Astrocyte of the cerebellum (primary cell): ENCODE measurements at places on chromosomes 2 and 18.

GRCh38 chr18:48923746-48924629, 26.8 kb downstream of the SMAD7 start:
- DNase-seq: no peak

- no peak for DNase-seq
Observed at GRCh38 chr2:118971245-118972122, 29.5 kb downstream of the MARCO start.

DNA sequence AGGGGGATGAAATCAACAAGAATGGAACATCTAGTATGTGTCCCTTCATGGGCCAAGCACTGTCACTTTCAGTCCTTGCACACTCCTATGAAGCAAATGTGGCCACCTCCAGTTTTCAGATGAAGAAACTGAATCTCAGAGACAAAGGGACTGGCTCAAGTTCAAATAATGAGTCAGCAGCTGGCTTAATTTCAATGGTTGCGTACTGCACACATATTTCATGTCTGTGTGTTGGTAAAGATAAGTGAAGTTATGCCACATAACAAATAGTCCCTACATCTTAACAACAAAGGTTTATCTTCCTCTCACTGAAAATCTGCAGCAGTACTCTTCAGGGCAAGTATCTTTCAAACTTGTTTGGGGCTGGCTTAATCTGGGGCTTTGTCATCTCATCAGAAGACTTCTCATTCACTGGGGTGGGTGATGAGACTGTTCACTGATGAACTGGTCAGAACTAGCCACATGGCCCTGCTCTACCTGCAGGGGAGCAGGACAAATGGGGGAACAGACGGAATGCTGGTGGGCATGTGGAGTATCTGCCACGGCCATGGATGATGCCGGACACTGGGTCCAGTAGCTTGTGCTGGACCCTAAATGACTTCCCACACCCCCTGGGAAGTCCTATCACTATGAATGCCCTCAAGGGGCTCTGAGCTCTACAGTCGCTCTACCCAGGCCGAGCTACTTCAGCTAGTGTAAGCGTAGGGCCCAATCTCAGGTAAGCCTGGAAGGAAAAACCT, 263.2 kb downstream of the CYP26B1 start:
- DNase-seq: peak; percentile 31

GRCh38 chr18:39455285-39455684, 1889.7 kb upstream of the CELF4 start:
- DNase-seq: no peak

DNA sequence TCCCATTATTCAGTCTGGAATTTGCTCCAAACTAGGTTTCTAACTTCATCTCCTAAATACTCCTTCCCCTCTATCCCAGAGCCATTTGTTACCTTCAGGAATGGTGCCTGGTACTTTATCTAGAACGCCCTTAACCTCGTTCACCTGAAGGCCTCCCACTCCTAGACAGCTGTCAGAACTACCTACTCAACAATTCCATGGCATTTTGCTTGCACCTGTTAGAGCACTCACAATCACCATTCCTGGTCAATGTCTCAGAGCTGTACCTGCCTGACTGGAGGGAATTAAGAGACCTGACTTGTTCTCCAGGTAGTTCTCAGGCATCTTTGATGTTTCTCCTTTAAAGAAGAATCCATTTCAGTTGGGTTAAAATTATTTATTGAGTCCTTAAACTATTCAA, 88.9 kb downstream of the GAREM1 start:
- no peak for DNase-seq

DNA sequence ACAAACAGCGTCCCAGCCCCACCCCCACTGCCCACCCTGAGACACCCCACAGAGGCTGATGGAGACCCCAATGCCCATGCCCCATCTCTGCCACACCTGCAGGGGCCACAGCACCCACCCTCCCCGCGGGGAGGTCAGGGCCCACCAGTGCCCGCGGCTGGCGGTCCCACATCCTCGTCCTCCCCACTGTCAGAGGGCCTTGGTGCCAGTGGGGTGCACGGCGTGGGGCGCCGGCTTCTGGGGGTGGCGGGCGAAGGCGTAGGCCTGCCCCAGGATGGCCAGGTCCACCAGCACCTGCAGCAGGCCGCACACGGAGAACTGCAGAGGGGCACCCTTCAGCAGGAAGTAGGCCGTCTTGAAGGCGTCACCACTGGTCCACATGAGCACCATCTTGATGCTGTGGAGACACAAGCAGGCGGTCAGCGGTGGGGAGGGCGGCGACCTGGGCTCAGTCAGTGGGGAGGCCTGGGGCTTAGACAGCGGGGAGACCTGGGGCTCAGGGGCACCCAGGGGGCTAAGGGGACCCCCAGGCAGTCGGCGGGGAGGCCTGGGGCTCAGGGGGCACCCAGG, 47.6 kb downstream of the SLC66A2 start:
- DNase-seq: no peak

- no peak for DNase-seq
Observed at GRCh38 chr2:60167089-60167488, 386.4 kb downstream of the BCL11A start.

- peak; percentile 43 for DNase-seq
Observed at GRCh38 chr2:7725850-7726242, 808.6 kb downstream of the RNF144A start.

DNA sequence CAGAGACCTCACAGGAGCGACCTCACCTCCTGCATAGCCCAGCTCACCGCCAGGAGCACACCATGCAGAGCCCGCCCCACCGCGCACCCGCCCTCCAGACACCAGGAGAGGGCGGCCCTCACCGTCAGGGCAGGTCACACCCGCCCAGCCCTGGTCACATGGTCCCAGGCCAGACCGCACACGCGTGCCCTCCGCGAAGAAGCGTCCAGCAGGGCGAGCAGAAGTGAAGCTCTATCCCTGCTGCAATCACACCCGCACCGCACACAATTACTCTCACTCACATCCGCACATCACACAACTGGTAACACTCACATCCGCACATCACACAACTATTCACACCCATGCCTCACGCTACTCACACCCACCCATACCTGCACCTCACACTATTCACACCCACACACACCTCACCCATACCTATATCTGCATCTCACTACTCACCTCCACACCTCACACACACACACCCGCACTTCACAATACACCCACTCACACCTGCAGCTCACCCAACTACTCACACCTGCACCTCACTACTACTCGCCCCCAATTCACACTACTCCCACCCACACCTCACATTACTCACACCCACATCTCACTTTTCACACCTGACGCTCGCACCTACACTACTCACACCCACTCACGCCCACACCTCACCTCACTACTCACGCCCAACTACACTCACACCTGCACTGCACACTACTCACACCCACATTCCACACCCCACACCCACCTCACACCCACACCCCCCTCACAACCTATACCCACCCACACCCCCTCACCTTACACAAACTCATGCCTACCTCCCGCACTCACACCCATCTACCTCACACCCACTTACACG, 242.0 kb downstream of the HDAC4 start:
- DNase-seq: no peak

GRCh38 chr2:118371515-118371914, 283.2 kb downstream of the INSIG2 start:
- no peak for DNase-seq

- no peak for DNase-seq
Observed at GRCh38 chr2:117714110-117714509, 100.4 kb upstream of the DDX18 start.

DNA sequence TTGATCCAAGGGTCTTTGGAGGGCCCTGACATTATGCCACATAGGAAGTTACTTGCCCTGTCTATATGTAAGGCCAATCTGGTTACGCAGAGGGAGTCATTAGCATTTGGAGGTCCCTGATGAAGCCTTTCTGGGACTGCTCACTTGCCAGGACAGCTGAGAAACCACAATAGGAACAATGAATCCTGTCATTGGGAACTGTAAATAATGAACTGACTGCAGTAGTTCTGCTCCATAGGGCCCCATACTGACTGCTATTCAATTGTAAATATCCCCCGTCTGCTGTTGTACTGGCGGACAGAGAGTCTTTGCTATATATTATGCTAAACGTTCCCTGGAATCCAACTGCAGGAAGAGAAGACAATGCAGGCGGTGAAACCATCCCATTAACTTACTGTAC, 149.4 kb upstream of the DCC start:
- DNase-seq: no peak

- no peak for DNase-seq
Observed at GRCh38 chr2:238569507-238570195, 142.9 kb downstream of the ASB1 start.

DNA sequence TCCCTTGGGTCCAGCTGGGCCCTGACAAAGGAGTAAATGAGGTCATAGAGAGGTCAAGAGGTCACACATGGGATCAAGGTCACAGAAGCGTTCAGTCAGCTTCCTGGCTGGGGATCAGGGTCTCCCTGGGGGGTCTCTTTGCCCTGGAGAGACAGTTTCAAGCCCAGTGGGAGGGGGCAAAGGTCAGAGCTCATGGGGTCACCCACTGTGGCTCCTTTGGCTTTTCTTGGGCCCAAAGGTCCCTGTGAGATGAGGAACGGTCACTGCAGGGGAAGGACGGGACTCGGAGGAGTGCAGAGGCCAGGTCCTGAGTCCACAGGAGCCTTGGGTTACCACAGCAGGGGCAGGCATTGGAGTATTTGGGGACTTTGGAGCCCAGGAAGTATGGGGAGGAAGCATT, 30.7 kb upstream of the ANKRD62 start:
- no peak for DNase-seq

DNA sequence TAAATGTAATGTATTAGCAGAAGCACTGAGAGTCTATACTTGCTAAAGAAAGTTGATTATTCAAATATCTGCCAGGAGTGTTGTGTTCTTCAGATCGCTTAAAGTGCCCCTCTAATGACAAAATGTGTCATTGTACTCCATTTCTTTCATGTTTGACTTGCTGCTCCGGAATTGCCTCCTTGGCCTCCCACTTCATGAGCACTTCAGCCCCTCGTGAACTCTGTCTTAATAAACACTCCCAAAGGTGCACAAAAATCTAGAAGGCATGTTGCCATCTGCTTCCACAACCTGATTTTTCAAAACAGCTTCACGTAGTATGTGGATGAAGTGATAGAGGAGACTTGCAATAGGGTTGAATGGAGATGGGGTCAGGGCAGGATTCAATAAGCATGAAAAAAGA, 396.1 kb downstream of the TDRD15 start:
- no peak for DNase-seq

GRCh38 chr2:184936761-184937160, 338.4 kb downstream of the ZNF804A start:
- DNase-seq: no peak

- DNase-seq: no peak
Observed at GRCh38 chr2:96815326-96816126, 542 bp upstream of the CNNM3 start.

- no peak for DNase-seq
Observed at GRCh38 chr2:233846387-233847247, 7.7 kb downstream of the HJURP start.

GRCh38 chr18:12445554-12445953, 37.8 kb downstream of the PRELID3A start:
- no peak for DNase-seq

DNA sequence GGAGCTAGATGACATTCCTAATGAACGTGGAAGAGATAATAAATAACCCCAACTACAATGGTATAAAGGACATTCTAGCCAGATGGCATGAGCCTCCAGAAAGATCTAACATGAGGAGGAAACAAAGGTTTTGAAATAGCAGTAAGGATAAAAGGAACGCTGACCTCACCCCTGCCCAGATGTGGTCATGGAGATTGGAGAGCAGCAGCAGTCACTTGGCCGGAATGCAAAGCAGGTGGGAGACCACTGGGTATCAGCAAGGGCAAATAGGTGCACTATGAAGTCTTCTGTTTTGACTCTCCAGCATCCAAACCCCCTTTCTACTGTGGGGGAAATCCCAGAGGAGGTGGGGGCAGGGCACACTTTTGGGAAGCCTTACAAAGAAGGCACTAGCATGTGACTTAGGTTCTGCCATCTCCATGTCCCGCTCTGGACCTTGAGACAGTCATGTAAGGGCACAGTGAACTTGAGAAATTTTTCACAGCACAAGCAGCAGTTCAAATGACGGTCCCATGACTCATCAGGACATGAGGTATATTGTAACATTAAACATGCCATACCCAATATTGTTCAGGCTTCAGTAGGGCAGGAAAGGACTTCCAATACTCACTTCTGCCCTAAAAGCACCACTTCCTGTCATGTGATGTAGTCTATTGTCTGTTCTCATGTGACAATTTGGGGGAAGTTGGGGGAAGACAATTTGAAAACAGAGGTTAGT, 55.2 kb downstream of the METTL4 start:
- peak; percentile 68 for DNase-seq

GRCh38 chr2:200199576-200200263, 106.8 kb upstream of the SPATS2L start:
- peak; percentile 11 for DNase-seq

DNA sequence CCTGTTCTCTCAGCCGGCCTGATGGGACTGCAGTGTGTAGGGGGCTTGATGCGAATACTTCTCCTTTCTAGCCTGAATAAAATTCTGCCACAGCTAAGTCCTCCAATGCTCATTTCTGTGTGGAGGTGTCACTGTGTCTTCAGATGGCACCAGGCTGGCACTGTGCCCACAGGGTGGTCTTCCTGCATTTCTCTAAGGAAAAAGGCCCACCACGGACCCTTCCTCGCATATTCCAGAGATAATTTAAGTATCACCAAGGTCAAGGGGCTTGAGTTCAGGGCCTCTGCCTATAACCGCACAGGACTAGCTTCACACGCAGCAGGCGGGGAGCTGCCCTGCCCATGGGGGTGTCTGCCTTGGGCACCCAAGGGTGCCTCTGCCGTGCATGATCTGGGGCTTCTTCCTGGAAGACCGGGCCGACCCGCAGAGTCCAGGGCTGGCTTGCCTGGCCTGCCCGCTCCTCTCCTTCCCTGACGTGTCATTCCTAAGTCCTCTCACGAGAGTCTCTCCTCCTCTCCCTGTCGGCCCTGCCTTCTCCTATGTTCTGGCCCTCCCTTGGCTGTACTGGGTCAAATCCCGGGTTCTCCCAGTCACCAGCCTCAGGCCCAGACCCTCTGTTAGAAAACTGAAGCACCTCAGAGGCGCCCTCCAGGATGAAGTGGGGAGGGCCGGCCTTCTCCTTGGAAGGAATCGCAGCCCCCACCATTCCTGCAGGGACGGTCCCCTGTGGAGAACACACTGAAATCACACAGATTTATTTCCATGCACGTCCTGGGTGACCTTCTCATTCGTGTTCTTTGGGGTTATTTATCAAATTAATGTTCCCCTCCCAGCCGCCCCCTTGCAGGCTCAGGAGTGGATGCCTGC, 48.9 kb upstream of the PXDN start:
- no peak for DNase-seq

DNA sequence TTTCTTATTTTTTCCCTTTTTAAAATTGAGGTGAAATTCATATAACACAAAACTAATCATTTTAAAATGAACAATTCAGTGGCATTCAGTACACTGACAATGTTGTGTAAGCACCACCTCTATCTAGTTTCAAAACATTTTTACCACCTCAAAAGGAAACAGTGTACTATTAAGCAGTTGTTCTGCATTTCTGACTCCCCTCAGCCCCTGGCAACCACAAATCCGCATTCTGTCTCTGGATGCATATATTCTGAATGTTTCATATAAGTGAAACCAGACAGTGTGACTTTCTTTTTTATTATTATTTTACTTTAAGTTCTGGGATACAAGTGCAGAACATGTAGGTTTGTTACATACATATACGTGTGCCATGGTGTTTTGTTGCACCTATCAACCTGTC, 19.2 kb upstream of the TANK start:
- DNase-seq: no peak

GRCh38 chr2:28333606-28334526, 58.8 kb upstream of the FOSL2 start:
- no peak for DNase-seq
